CD4-positive, CD25-positive, alpha-beta regulatory T cell (primary cell): ENCODE measurements at places on chromosomes 5 and 9. TPM values are rescaled to one million over a fixed set of nuclear protein-coding genes. Genes with fewer than 3 reads are reported as not detected.

ACSL6 gene
- total RNA-seq = 5.5 TPM

WDR36 gene
- 24.4 TPM for total RNA-seq

LHX6 gene
- not detected for total RNA-seq

- no peaks in the 10 kb centered on the region for H3K36me3 ChIP-seq
- H3K4me1 ChIP-seq = no peaks in the 10 kb centered on the region
- no peak for DNase-seq
- no peak overlapping the region for H3K4me3 ChIP-seq
- H3K27ac ChIP-seq = no peak overlapping the region
- H3K27me3 ChIP-seq = no peaks in the 10 kb centered on the region
These were observed 151.0 kb downstream of the FER start for GRCh38 chr5:108898707-108899106.

DNA sequence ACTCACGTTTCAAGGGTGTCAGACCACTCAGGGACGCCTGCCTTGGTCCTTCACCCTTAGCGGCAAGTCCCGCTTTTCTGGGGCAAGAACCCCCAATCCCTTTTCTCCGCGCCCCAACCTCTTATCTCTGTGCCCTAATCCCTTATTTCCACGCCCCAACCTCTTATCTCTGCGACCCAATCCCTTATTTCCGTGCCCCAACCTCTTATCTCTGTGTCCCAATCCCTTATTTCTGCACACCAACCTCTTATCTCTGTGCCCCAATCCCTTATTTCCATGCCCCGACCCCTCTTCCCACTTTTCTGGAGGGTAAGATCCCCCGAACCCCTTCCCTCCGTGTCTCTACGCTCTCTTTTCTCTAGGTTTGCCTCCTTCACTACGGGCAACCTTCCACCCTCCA, 139.4 kb downstream of the DAB2IP start:
- no peaks in the 10 kb centered on the region for H3K27me3 ChIP-seq
- H3K27ac ChIP-seq = no peak overlapping the region
- no peak for DNase-seq
- H3K4me1 ChIP-seq = no peaks in the 10 kb centered on the region

GRCh38 chr9:110808599-110808980, 140.0 kb downstream of the MUSK start:
- no peaks in the 10 kb centered on the region for H3K36me3 ChIP-seq
- no peak for DNase-seq
- H3K4me3 ChIP-seq = no peak overlapping the region
- no peaks in the 10 kb centered on the region for H3K4me1 ChIP-seq

GRCh38 chr5:124670722-124671184, 75.7 kb downstream of the ZNF608 start:
- H3K36me3 ChIP-seq = no peaks in the 10 kb centered on the region
- no peaks in the 10 kb centered on the region for H3K4me1 ChIP-seq
- no peaks in the 10 kb centered on the region for H3K27me3 ChIP-seq
- H3K27ac ChIP-seq = no peak overlapping the region
- no peak overlapping the region for H3K4me3 ChIP-seq
